Chondrocyte (in vitro differentiated cells): ENCODE measurements at places on chromosomes 2 and 18. TPM values are rescaled to one million over a fixed set of nuclear protein-coding genes. Genes with fewer than 3 reads are reported as not detected.

GRCh38 chr2:37857575-37858399 lies 67.3 kb upstream of the RMDN2 start:
- peak overlapping the region; percentile 83 for H3K27ac ChIP-seq
- H3K36me3 ChIP-seq, result no peaks in the 10 kb centered on the region
- H3K27me3 ChIP-seq, result no peaks in the 10 kb centered on the region
- H3K4me1 ChIP-seq, result peaks cover 43% of the 10 kb centered on the region

DNA sequence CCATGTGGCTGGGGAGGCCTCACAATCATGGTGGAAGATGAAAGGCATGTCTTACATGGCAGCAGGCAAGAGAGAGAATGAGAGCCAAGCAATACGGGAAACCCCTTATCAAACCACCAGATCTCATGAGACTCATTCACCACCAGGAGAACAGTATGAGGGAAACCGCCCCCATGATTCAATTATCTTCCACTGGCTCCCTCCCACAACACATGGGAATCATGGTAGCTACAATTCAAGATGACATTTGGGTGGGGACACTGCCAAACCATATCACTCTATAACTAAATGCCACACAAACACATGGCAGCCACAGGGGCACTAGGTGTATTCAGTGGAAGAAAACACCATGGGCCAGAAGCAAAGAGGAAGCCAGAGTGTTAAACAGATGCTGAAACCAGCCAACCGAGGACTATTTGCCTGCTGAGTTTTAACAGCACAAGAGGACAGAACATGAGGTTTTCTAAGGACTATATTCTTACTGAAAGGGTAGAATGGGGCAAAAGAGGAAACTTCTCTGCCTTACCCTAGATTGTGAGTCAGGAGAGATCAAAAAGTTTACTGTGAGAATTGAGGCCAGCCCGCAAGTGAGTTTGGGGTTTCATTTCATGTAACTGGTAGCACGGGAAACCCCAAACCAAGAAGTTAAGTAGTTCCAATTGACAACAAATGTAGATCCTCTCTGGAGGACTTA lies 49.2 kb downstream of the SIGLEC15 start:
- no peak overlapping the region for H3K4me3 ChIP-seq
- peaks cover 34% of the 10 kb centered on the region for H3K36me3 ChIP-seq
- no peak overlapping the region for H3K27ac ChIP-seq
- no peak for DNase-seq
- no peaks in the 10 kb centered on the region for H3K4me1 ChIP-seq

DNA sequence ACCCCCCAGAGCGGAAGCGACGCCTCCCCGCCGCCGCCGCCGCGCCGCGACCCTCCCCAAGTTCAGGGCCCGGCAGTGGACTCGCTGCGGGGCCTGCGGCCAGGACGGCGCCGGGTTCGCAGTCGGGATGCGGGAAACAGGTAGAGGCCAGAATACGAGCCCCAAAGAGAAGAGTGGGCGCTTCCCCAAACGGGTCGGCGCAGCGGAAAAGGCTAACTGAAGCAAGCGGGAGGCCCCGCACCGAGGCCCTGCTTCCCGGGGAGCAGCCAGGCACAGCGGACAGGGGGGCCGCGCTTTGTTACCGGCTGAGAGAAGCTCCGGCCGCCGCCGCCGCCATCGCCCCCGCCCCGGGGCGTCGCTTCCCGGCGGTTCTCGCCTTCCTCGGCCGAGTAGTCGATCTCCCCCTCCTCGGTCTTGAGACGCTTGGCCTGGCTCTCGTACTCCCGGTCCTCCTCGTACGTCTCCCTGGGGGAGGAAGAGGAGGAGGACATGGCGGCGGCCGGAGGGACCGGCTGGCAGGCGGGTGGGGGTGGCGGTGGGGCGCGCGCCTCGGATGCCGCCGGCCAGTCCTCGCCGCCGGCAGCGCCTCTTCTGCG lies 494 bp downstream of the HNRNPLL start:
- peaks cover 41% of the 10 kb centered on the region for H3K4me1 ChIP-seq
- DNase-seq, result no peak
- peak overlapping the region; percentile 98 for H3K27ac ChIP-seq
- H3K27me3 ChIP-seq, result no peaks in the 10 kb centered on the region
- H3K36me3 ChIP-seq, result no peaks in the 10 kb centered on the region
- H3K4me3 ChIP-seq, result peak overlapping the region; percentile 88

DNA sequence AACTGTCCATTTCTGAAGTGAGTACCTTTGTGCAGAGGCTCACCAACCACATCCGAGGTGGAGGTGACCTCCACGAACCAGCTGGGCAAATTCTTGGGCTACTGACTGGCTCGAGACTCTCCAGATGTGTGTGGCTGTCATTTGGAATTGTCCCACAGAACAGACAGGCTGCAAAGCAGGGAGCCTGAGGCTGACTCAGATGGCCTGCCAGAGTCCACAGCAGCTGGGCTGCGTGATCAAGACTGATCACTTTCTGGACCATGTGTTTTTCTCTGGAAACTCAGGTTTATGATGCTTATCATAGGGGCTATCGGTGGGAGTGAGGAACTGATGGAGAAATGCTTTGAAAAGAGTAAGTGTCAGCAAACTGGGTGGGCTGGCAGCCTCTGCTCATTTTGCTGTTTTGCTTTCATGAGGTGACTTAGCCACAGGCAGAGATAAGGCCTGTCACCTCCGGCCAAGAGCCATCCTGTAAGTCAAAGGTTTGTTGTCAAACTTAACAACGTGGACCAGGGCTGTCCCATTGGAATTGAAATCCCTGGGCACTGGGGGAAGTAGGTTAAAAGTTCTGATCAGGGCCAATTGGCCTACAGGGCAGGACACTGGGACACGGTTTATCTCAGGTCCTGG lies 120.4 kb downstream of the LIPG start:
- no peaks in the 10 kb centered on the region for H3K27me3 ChIP-seq
- H3K4me1 ChIP-seq, result peaks cover 4% of the 10 kb centered on the region
- no peaks in the 10 kb centered on the region for H3K36me3 ChIP-seq
- no peak for DNase-seq

DNA sequence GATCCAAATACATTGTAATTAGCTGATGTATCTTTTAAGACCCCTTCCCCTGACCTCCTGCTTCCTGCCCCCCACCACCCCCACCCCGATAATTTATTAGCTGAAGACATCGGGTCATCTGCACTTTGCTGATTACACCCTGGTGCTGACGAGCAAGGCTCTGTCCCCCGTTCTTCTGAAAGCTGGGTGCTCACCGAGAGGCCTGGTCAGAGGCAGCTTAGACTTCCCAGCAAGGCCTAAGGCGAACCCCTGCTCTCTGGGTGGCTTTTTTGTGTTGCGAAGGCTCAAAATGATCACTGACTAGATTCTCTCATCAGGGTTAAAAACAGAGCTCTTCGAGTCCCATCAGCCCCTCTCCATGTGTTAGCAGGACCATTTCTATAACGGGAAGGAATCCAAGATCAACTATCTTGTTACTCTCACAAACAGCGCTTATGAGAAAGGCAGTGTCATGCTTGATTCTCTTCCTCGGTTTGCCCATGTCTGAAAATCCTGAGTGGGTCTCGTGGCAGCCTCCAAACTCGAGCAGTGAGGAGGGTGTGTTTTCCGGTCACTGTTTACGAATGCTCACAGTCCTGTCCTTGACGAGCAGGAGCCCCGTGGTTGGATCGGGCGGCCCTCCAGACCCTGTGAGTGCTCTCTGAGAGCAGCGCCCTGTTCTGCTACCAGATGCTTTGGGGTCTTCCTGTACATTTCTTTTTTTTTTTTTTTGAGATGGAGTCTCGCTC lies 201.6 kb downstream of the HDAC4 start:
- H3K27me3 ChIP-seq, result no peaks in the 10 kb centered on the region
- DNase-seq, result peak; percentile 43
- H3K36me3 ChIP-seq, result peaks cover 13% of the 10 kb centered on the region
- H3K4me3 ChIP-seq, result no peak overlapping the region
- H3K27ac ChIP-seq, result no peak overlapping the region

DNA sequence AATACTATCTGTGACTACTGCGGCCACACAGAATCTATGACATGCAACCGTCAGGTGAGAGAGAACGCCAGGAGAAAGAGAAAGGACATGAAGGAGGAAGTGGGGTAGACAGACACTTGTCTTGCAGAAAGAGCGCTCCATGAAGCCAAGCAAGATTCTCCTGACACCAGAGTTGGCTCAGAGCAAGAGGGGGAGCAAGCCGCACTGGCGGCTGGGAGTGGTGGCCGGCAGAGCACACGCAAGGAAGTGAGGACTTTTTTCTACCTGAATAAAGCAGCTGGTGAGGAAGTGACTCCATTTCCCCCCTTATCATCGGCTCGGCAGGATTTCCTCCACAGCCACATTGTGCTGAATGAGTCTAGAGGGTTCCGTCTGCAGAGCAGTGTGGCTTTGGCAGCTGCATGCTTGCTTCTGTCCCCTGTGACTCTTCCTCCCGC lies 181.6 kb downstream of the BCL2 start:
- no peak overlapping the region for H3K27ac ChIP-seq
- peaks cover 3% of the 10 kb centered on the region for H3K36me3 ChIP-seq
- peaks cover 12% of the 10 kb centered on the region for H3K27me3 ChIP-seq
- no peak overlapping the region for H3K4me3 ChIP-seq
- no peak for DNase-seq

DNA sequence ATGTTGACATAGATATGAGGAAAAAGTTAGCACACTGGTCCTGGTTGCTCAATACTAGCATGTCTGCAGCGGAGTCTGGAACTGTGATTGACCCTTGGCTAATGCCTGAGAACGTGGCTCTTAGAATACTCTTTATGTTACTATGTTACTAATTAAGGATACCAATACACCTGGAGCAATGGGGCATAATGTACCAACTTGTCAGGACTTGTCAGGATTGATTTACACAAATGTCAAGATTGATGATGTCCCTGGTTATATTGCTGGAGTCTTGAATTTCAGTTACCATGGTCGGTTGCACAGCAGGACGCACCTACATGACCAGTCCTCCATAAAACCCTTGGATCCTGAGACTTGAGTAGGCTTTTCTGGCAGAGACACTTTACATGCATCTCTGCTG lies 810.9 kb downstream of the CPS1 start:
- H3K27ac ChIP-seq, result no peak overlapping the region
- H3K27me3 ChIP-seq, result peaks cover 3% of the 10 kb centered on the region

- no peak for DNase-seq
- no peak overlapping the region for H3K4me3 ChIP-seq
- peaks cover 8% of the 10 kb centered on the region for H3K4me1 ChIP-seq
- H3K27me3 ChIP-seq, result peaks cover 3% of the 10 kb centered on the region
These were observed 2.8 kb downstream of the SERPINB12 start for GRCh38 chr18:63545000-63545399.

- H3K4me1 ChIP-seq, result peaks cover 4% of the 10 kb centered on the region
- H3K27ac ChIP-seq, result no peak overlapping the region
- no peak overlapping the region for H3K4me3 ChIP-seq
- no peaks in the 10 kb centered on the region for H3K36me3 ChIP-seq
These were observed 59.0 kb upstream of the DNMT3A start for GRCh38 chr2:25400576-25401216.

DNA sequence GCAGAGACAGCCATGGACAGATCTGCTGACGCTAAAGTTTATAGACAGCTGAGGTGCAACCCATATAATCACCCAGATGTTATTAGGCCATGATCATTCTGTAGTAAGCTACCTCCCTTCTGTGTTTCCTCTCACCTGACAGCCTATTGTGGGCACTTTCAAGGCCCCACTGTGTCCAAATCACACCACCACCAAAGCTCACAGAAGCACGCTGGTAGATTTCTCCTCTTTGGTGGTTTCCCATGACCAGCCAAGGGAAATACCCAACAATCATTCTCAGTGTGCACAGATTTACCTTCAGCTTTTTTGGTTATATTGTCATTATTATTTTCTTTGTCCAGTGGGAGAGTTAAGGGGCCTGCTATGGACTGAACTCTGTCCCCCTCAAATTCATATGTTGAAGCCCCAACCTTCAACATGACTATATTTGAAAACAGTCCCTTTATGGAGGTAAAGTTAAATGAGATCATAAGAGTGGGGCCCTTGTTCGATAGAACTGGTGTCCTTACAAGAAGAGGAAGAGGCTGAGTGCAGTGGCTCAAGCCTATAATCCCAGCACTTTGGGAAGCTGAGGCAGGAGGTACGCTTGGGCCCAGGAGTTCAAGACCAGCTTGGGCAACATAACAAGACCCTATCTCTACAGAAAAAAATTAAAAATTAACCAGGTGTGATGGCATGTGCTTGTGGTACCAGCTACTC lies 74.0 kb upstream of the MSH6 start:
- H3K27ac ChIP-seq, result no peak overlapping the region
- DNase-seq, result no peak
- no peaks in the 10 kb centered on the region for H3K36me3 ChIP-seq
- no peaks in the 10 kb centered on the region for H3K4me1 ChIP-seq
- H3K4me3 ChIP-seq, result no peak overlapping the region
- no peaks in the 10 kb centered on the region for H3K27me3 ChIP-seq

DNA sequence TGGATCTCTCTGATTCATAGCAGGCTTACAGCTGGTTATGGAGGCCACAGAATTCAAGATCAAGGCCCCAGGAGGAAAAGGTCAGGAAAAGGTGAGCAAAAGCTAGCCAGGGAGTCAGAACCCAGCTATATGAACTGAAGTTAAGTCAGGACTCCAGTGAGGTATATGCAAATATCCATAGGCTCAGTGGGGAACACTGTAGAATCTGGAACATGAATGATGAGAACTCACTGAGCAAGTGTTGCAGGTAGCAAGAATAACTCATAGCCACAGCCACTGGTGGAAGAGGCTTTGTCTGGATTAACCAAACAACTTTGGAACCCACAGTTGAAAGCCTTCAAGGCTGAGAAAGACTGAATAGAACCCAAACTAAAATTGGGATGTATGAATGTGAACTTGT lies 24.7 kb downstream of the COBLL1 start:
- H3K36me3 ChIP-seq, result no peaks in the 10 kb centered on the region
- H3K27me3 ChIP-seq, result no peaks in the 10 kb centered on the region
- no peak overlapping the region for H3K4me3 ChIP-seq
- no peak overlapping the region for H3K27ac ChIP-seq
- no peak for DNase-seq
- peaks cover 14% of the 10 kb centered on the region for H3K4me1 ChIP-seq

DNA sequence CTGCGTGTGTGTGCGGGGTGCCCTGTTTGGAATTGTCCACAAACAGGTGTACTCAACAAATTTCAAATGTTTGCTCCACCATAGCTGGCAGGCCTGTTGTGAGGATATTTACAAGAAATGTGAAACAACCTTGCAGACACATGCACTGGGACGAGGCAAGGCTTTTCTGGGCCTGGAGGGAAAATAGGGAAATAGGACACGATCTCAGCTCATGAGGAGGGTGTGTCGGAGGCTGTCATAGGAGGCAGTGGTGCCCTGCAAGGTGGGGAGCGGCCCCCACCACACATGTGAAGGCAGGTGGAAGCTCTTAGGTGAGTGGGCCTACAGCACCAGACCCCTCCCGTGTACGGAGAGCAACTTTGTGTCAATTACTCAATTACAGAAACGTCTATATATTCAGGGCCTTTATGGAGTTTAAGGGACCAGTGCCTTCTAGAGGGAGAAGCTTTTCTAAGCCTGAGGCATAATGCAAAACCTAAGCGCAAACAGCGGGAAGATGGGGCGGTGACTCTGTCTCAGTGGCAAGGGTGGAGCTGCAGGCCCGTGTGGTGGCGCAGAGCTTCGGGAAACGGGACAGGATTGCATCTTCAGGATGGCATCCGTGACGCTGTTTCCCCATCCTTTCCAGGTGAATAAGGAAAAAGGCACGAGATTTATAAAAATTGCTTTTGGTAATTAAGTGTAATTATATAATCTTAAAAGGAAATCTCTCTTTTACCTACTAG lies 48.0 kb downstream of the RNF144A start:
- no peaks in the 10 kb centered on the region for H3K27me3 ChIP-seq
- DNase-seq, result no peak

The C18orf63 gene
- not detected in 3 replicates for total RNA-seq

The TRIM54 gene
- total RNA-seq, result not detected in 3 replicates
